Hair follicle dermal papilla cell (primary cell): ENCODE measurements at places on chromosomes 7 and 10. TPM values are rescaled to one million over a fixed set of nuclear protein-coding genes. Genes with fewer than 3 reads are reported as not detected.

TAS2R3 gene
- total RNA-seq = 0.81 and 1.2 TPM in 2 replicates

FEZF1 gene
- not detected in 2 replicates for total RNA-seq

PLXDC2 gene
- 3.0 and 6.7 TPM in 2 replicates for total RNA-seq

EIF5AL1 gene
- total RNA-seq = 0.36 and 0.49 TPM in 2 replicates

ZPBP gene
- total RNA-seq = not detected in 2 replicates

RFC2 gene
- 8.7 and 9.4 TPM in 2 replicates for total RNA-seq

NUTM2E gene
- not detected in 2 replicates for total RNA-seq

TWIST1 gene
- 302 and 322 TPM in 2 replicates for total RNA-seq
